Stimulated activated CD4-positive, alpha-beta T cell treated with anti-CD3 and anti-CD28 coated beads, Interleukin-12 subunit alpha, Interleukin-12 subunit beta, amount 100 ng/mL, for 24 hours (primary cell): ENCODE measurements at places on chromosomes 7 and 10.

DNA sequence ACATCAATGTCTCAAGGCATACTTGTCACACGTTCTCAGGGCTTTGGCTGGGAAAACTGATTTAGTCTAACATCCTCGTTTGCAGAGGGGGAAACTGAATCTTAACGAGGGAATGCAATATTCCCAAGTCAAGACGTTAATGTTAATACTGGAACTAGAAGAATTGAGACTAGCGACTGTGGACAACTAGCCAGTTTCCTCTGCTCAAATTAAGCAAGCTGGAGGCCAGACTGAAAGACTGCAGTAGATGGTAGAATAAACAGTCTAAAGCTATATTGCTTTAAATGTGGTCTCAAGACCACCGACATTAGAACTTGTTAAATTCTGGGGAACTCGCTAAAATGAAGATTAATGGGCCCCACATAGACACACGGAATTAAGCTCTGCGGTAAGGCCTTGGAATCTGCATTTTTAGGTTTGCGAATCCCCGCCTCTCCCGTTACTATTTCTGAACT is 639 bp upstream of the TFAM start:
- DNase-seq: no peak

DNA sequence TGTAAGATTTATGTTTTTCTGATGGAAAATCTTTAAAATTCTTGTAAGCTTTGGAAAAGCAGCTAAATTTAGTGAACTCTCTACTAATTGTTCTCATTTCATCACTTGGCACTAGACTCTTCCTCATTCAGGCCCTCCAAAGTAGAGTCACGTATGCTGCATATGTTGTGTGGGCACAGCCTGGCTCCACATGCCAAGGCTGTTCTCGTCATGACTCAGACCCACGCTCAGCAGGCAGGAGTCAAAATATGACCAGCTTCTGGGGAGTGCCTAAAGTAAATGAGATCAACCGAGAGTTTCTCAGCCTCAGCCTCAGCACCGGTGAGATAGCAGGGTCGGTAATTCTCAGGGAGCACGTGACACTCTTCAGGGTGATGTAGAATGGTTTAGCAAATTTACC is 1672.9 kb downstream of the REEP3 start:
- no peak for DNase-seq

DNA sequence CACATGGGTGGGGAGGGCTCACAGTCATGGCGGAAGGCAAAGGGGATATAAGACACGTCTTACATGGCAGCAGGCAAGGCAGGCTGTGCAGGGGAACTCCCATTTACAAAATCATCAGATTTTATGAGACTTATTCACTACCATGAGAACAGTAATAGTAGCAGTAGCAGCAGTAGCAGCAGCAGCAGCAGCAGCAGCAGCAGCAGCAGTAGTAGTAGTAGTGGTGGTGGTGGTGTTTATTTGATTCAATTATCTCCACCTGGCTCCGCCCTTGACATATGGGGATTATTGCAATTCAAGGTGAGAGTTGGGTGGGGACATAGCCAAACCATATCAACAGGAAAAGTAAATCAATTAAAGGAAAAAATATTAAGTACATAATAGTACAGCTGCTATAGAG is 184.7 kb downstream of the LRMDA start:
- DNase-seq: no peak

- no peak for DNase-seq
These were observed 68.2 kb downstream of the ALOX5 start for GRCh38 chr10:45442251-45442650.

- DNase-seq: no peak
These were observed 307.9 kb downstream of the SNX13 start for GRCh38 chr7:17632384-17632783.

- no peak for DNase-seq
These were observed 53.3 kb upstream of the TCF7L2 start for GRCh38 chr10:112896722-112897121.

DNA sequence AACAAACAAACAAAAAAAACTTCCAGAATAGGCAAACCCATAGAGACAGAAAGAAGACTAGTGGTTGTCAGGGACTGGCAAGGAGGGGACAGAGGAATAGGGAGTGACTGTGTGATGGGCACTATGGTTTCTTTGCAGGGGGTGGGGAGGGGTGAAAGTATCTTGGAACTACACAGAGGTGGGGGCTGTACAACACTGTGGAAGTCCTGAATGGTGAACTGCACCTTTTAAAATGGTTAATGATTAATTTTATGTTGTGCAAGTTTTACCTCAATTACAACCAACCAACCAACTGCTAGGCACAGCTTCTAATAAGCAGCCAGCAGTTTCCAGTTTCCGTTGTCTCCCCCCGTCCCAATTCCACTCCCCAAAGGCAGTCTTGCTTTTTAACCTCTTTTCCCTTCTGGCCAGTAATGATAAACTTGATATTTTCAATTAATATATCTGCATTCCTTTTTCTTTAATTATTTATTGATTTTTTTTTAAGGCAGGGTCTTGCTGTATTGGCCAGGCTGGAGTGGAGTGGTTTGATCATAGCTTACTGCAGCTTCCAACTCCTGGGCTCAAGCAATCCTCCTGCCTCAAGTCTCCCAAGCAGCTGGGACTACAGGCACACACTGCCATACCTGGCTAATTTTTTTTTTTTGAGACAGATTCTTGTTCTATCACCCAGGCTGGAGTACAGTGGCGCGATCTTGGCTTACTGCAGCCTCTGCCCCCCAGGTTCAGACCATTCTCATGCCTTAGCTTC is 46.8 kb downstream of the HIP1 start:
- DNase-seq: no peak

- DNase-seq: no peak
These were observed 129.0 kb downstream of the DIP2C start for GRCh38 chr10:560314-560992.

- no peak for DNase-seq
These were observed 19.6 kb upstream of the GOLGA7B start for GRCh38 chr10:97830064-97830463.

GRCh38 chr10:16570731-16571130 is 49.1 kb upstream of the C1QL3 start:
- no peak for DNase-seq

DNA sequence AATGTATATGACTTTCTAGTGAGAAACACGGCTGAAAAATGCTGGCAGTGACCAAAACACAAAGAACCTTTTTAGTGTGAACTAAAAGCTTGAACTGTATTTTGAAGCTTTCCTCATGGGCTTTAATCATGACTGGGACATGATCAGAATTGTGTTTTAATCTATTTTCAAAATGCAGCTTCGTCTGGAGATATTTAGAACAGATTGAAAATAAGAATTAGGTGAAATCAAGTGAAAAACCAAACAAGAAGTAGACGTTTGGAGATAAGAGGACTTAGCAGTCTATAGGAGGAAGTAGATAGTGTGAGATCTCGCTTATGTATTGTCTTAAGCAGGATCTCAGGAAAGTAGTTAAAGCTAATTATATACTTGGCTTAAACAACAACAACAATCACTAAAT is 865.4 kb upstream of the MBL2 start:
- no peak for DNase-seq

DNA sequence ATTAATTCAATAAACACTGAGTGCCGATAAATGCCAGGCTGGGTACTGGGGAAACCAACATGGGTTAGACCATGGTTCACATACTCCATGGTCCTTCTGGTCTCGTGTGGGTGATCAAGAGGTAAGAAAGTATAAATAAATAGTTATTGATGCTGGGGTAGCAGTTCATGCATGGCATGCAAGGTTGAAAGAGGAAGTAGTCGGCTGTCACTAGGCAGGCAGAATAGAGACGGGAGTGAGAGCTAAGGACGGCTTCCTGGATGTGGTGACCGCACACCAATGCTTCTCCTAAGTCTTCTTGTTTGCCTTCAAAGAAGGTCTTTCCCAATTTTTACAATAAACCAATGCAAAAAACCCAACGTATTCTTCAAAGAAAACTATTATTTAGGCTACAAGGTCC is 208.6 kb downstream of the ADAM12 start:
- DNase-seq: no peak

DNA sequence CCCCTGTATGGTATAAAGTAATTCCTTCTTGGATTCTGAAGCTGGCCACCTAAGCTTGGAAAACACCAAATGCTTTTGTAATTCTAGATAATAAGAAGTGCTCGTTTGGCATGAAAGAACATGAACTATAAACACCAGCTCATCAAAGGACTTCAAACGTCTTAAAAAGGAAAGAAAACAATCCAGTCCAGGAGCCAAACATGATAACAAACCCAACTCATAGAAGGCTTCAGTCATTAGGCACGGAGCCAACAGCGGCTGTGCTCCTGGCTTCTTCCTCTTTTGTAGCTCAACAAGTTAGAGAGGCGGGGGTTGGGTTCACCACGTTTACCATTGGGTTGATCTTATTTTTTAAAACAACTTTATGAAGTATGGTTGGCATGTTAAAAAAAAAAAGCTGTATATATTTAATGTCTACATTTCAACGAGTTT is 56.4 kb upstream of the ECHDC3 start:
- DNase-seq: no peak

- no peak for DNase-seq
These were observed 134.4 kb downstream of the ADRA2A start for GRCh38 chr10:111211241-111211640.

- DNase-seq: no peak
These were observed 11.4 kb upstream of the ARHGAP12 start for GRCh38 chr10:31939797-31940708.

- no peak for DNase-seq
These were observed 184.4 kb downstream of the GRID1 start for GRCh38 chr10:86182150-86182549.

DNA sequence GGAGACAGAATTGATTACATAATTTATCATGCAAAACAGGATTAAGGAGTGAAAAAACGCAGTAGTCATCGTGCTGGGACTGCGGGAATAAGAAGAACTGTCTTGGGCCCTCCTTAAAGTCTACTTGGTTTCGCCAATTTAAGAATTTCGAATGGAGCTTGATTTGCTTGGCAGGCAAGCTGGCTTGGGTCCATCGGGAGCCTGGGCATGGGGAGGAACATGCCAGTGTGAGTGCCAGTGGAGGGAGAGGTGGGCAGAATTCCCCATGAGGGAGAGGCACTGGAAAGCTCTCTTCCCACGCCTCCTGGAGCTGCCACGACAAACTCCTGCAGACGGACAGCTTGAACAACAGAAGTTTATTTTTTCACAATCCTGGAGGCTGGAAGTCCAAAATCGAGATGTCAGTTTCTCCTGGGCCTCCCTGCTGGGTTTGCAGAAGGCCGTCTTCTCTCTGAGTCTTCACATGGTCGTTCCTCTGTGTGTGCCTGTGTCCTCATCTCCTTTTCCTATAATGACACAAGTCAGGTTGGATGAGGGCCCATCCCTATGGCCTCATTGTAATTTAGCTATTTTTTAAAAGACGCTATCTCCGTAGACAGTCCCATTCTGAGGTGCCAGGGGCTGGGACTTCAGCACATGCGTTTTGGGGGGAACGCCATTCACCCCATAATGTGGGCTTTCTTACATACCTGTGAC is 528.7 kb upstream of the DPP6 start:
- DNase-seq: no peak

- no peak for DNase-seq
These were observed 28.6 kb downstream of the DENND11 start for GRCh38 chr7:141673346-141673745.

DNA sequence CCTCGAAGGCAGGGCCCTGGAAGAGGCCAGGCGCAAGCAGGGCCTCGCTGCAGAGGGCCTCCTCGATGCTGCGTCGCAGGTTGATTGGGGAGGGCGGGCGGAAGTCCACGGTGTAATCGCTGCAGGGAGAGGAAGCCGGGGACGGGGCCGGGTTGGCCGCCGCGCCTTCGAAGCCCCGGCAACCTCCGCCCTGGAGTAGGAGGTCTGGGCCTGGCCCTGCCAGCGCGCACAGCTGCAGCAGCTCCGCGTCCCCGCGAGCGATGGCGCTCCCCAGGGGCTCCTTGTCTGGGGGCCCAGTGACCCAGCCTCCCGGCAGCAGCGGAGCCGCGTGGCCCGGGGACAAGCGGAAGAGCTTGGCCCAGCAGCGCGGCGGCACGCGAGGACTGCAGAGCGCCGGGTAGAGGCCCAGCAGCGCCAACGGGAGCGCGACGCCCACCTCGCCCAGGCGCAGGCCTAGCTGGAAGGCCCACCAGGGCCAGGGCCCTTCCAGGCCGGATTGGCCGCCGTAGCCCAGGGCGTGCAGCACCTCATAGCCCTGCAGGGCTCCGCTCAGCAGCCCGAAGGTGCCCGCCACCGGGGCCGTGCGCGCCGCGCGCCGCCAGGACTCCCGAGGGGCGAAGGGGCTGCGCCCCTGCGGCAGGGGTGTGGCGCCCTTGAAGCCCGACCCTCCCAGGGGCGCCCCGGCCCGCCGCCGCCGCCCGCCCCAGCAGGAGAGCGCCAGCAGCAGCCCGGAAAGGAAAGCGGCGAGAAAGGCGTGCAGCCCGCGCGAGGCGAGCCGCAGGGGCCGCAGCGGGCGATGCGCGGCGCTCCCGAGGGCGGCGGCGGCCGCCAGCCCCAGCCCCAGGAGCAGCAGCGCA is 7.8 kb upstream of the RBM28 start:
- no peak for DNase-seq
